ENCODE measurements at places on chromosomes 1 and 21. TPM values are rescaled to one million over a fixed set of nuclear protein-coding genes. Genes with fewer than 3 reads are reported as not detected.

SLC25A34 gene
- total RNA-seq: 1.2 TPM

OR2T29 gene
- total RNA-seq: not detected

MNDA gene
- 0.14 TPM for total RNA-seq

CNR2 gene
- total RNA-seq: not detected

FAAH gene
- 34.6 TPM for total RNA-seq

FCRL5 gene
- 0.05 TPM for total RNA-seq

GBP6 gene
- total RNA-seq: 0.09 TPM

USF1 gene
- total RNA-seq: 20.8 TPM

OLFML2B gene
- total RNA-seq: 0.55 TPM

CACNA1S gene
- total RNA-seq: not detected

LCE4A gene
- total RNA-seq: not detected

PTGER3 gene
- 7.7 TPM for total RNA-seq

CADM3 gene
- total RNA-seq: 0.72 TPM

TMIGD3 gene
- total RNA-seq: not detected

WNT2B gene
- 0.79 TPM for total RNA-seq

FCER1G gene
- total RNA-seq: 2.2 TPM

DIPK1A gene
- 3.6 TPM for total RNA-seq

MR1 gene
- total RNA-seq: 3.0 TPM

CAPN8 gene
- 1.2 TPM for total RNA-seq
